ENCODE measurements at places on chromosomes 11 and 22.

DNA sequence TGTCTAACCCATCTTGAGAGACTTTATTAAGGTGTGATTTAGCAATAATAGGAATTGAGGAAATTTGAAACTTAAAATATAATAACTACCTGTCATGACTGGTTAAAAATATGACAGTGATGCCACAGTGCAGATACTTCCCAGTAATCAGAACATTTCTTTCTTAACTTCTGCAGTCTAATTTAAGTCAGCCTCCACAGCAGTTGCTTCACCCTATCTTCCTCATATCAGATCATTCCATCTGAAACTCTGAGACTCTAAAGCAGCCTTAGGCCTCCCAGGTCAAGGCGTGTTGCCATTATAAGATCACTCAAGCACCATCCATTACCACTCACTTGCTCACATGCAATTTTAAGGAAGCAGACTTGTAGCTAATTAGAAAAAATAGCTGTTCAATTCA lies 302.2 kb downstream of the AASDHPPT start:
- no peak for DNase-seq

DNA sequence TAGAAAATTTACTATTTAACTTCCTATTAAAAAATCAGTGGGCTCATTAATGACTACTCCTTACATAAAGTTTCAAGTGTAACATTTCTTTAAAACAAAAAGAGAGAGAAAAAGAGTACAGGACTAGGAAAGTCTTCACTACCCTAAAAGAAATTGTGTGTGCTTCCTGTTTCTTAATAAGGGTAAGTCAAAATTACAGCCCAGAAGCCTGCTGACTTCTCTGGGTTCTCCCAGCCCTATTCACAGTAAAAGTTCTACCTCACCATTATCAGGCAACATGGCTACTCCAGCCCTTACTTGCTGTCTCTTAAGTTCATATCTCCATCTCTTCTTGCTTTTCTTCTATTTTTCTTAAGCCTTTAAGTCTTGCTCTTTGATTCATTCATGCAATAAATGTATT lies 20.3 kb upstream of the ZC3H12C start:
- no peak for DNase-seq

DNA sequence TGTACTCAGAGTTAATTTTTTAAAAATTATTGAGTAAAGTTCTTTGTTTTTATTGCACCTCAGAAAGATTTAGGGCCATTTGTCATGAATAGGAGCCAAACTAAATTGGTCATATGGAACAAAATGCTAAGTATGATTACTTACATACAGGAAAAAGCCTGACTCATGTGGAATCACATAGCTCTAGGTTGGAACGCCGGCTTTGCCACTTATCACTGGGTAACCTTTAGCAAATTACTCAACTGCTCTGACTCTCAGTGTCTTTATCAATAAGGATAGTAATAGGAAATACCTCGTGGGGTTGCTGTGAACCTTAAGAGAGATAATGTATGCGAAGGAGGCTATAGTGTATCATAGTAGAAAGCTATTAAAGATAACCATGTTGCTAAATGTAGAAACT lies 638.5 kb downstream of the NELL1 start:
- no peak for DNase-seq

DNA sequence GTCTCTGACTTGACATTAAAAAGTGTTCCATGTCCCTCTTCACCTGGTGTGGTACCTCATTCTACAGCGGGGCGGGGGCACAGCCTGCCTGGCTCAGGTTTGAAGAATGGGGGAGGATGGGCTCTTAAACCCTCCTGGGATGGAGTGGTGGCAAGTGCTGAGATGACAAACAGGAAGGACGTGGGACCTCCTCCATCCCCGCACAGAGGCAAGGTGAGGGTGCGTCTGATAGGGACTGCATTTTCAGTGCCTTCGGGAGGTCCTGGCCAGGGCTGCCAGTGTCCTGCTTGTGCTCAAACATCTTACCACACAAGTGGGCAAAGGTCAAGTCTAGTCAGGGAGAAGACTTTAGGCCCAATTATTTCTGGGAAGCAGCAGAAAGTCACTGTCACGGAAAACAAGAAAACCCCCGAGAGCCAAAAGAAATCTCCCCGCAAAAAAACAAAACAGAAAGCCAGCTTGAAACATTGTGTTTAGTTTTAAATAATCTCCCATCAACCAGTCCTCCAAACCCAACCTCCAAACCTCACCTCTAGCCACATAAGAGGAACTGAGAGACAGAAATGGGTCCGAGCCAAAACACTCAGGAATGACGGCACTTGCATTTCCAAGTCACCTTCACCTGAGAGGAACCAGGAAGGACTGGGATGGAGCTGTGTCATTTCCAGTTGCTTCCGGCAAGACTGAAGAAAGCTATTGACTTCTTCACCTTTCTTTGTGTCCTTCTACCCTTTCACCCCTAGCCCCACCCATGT lies 966.5 kb downstream of the NTM start:
- no peak for DNase-seq

Data from stimulated activated naive CD4-positive, alpha-beta T cell (primary cell).